ENCODE measurements at places on chromosomes 4 and X. TPM values are rescaled to one million over a fixed set of nuclear protein-coding genes. Genes with fewer than 3 reads are reported as not detected.

Gene ANXA5
- 778 TPM for total RNA-seq

Gene JAKMIP1
- not detected for total RNA-seq

Gene INTS12
- 23.6 TPM for total RNA-seq

Gene TLR1
- 2.5 TPM for total RNA-seq
